Activated naive CD4-positive, alpha-beta T cell treated with anti-CD3 and anti-CD28 coated beads, Interleukin-2, amount 10 ng/mL, durations not matched to agents 7 days and 5 days (primary cell): ENCODE measurements at places on chromosomes 12 and 14.

DNA sequence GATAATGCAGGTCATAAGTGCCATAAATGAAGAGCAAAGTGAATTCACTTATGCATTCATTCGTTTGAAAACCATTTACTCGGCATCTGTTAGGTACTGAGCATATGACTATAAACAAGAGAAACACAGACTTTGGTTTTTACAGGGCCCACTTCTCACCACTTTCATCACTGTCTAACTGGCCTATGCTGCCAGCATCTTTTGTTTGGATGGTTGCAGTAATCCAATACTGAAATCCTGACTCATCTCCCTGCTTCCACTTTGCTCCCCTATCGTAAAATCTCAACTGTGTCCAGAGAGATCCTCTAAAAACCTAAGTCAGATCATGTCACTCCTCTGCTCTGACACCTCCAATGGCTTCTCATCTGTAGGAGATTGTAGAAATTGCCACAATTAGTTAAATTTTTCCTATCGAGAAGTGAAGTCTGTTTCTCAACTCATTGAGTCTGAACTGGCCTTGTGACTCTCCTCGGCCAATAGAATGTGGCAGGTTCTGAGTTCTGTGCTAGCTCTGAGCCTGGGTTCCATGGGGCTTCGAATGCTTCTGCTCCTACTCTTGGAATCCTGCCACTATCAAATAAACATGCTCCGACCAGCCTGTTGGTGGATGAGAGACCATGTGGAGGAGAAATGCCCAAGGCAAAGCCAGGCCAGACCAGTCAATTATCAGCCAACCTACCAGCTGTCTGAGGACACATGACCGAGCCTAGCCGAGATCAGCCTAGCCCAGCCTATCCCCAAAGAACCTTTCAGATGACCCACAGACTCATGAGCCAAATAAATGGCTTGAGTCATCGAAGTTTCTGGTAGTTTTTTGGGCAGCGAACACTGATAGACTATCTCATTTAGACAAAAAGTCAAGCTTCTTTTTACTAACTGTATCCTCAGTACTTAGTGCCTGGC is 2.2 kb upstream of the BATF start:
- no peak for DNase-seq

GRCh38 chr14:63204407-63205043 is at the start of gene RHOJ:
RHOJ (plus strand) TSS chr14:63204443; CDS start chr14:63204870, 427 bp downstream.
- no peak for DNase-seq

- no peak for DNase-seq
Observed at GRCh38 chr12:69932676-69933552, 107.9 kb downstream of the MYRFL start.

DNA sequence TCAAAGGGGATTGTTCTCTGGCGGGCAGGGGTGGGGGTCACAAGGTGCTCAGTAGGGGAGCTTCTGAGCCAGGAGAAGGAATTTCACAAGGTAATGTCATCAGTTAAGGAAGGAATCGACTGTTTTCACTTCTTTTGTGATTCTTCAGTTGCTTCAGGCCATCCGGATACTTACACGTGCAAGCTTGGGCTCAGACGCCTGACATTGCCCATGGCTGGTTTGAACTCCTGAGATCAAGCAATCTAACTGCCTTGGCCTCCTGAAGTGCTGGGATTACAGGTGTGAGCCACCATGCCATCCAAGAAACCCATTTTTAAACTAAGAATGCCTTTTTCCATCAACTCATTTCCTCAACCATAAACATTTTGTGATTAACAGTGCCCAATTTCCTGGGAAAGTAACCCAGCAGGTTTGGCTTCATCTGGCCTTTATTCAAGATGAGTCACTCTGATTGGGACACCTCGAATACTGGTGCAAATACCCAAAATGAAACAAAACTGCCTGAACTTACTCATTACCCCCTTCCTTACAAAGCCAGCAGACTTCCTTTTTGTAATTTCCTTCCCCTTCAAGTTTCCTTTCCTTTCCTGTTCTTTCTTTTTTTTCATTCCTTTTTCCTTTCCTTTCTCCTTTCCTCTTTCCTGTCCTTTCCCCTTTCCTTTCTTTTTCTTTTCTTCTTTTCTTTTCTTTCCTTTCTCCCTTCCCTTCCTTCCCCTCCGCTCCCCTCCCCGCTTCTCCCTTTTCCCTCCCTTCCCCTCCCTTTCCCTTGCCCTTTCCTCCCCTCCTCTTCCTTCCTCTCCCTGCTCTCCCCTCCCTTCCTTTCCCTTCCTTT is 10.2 kb upstream of the RNASE10 start:
- no peak for DNase-seq

DNA sequence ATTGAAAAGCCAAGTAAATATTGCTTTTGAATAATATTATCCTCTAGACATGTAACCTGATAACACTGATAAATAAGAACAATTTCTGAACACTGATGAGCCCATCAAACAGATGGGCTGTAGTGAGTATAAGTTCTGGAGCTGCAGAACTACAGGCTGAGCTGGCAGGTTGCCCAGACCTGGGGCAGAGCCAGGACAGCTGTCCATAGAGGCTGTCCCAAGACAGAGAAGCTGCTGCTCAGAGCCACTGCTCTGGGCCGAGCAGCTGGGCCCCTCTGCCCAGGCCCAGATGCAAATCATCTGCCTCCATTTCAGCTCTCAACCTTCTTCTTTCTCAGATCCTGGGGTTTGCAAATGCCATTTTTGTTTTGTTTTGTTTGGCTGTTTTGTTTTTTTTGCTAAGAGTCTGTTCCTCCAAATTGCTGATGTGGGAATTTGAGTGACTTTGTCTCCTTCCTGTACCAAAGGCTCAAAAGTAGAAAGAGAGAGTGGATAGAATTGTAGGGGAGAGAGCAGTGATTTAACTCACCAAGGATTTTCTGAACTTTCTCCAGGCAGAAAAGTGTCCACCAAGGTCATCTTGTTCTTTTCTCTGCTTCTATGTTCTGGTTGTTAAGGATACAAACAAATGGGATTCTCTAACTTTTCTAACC is 4.0 kb upstream of the TESPA1 start:
- no peak for DNase-seq

DNA sequence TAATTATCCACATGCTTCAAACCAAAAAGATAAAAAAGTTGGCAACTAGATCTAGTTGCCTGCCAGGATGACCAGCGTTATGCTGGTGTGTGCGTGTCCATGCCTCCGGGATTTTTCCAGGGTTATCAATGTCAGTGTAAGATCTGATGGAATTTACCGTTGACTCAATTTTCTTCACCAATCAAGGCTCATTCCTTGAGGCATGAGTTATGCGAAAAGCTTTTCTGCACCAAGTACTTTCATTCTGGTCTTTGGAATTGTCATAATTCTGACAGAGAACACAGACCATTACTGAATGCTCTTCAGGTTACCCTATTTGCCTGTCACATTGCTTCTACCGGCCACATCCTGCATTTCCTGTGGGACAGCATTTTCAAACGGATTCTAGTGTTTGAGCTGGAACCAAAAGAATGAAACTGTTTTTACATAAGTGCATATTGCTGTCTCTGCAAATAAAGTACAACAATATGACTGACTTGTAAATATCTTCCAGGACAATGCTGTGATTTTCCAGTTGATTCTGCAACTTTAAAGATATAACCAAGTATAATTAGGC is 91.8 kb downstream of the DUSP16 start:
- DNase-seq: no peak

DNA sequence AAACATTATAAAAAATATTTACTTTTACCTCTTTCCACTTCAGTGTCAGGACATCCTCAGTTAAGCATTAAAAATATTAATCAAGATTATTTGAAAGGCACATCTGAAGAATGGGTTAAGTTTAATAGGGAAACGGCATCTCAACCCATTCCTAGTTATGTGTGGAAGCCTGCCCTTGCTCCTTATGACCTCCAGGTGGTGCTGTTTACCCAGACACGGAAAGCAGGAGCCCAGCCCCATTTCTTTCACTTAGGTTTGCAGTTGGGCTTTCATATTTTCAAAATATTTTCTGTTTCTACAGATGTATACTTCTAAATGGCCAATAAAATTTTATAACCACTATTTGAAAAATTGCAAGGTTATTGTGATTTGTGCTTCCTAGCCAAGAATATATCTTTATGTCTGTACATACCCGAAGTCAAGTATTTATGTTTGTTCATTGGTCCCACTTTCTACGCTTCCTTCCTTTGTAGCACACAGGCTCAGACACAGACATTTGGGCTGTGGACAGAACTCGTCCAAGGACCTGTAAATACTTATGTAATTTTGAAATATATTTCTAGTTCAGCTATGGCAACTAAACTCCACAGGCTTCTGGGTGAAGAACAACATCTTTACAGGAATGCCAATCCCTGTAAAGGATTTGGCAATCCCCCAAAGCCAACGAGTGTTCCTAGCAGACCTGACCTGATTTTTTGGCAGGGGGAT is 247.1 kb downstream of the AKAP6 start:
- DNase-seq: peak; percentile 49

GRCh38 chr12:116624516-116624915 is 65.3 kb downstream of the MAP1LC3B2 start:
- no peak for DNase-seq

DNA sequence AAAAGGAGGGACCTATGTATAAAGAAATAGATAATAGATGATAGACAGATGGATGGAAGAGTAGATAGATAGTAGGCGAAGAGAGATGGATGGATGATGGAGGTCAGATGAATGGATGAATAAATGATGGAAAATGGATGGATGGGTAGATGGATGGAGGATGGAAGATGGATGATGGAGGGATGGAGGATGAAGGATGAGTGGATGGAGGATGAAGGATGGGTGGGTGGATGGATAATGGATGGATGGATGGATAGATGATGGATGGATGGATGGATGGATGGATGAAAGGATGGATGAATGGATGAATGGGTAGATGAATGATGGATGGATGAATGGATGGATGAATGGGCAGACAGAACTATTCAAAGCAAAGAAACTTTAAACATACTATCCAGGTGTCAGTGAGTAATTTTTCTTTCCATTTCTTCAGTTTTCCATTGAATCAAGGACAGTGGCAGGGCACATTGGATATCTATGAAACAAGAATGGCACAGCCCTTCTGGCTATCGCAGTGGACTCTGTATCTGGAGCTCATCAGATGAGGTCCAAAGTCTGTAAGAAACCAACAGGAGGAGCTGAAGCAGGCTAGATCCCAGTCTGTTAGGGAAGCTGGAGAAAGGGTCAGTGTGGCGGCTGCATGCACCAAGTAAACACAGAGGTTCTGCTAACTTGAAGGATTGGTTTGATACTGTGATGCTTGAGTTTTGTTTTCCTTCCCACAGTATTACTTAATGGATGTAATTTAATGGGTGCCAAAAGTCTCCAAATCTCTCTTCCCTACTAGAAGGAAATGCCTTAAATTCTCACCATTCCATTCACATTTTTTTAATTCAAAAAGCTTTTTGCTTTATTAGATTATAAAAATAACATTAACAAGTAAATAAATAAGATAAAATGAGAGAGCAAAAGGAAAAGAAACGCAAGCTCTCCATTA is 18.1 kb upstream of the MED13L start:
- no peak for DNase-seq

GRCh38 chr14:37550511-37550910 is 44.5 kb downstream of the FOXA1 start:
- DNase-seq: no peak

DNA sequence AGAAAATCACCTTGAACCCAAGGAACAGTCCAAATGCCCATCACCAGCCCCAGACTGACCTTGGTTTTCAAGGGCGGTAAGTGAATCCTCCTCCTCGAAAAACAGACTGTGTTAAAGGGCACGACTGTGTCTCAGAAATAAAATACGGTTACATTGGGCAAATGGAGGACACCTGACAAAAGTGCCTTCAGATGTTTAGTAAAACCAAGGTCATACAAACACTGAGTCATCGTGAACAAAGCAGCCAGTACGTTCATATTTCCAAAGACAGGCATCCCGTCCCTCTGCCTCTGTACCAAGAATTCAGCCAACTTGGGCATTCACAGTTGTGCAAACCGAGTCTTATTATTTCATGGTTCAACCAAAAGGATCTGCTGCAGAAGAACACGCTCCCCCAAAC is 25.9 kb downstream of the FOXN3 start:
- DNase-seq: no peak

DNA sequence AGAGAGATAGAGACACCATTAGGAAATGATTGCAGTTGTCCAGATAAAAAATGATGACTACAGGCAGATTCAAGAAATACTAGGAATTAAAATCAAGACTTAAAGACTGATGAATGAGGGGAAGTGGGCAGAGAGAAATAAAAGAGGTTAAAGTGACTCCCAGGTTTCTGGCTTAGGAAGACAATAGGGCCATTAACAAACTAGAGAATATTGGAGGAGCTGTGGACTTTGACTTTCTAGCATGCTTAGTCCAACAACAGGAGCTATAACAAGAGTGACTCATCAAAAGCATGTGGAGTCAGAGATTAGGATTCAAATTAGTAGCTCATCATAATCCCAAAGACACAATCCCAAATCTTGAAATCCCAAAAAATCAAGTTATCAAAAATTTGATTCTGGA is 101.5 kb downstream of the BMP4 start:
- no peak for DNase-seq

GRCh38 chr12:46722394-46723185 is 103.2 kb downstream of the SLC38A4 start:
- no peak for DNase-seq

GRCh38 chr12:70177631-70178030 is 65.6 kb upstream of the CNOT2 start:
- no peak for DNase-seq

DNA sequence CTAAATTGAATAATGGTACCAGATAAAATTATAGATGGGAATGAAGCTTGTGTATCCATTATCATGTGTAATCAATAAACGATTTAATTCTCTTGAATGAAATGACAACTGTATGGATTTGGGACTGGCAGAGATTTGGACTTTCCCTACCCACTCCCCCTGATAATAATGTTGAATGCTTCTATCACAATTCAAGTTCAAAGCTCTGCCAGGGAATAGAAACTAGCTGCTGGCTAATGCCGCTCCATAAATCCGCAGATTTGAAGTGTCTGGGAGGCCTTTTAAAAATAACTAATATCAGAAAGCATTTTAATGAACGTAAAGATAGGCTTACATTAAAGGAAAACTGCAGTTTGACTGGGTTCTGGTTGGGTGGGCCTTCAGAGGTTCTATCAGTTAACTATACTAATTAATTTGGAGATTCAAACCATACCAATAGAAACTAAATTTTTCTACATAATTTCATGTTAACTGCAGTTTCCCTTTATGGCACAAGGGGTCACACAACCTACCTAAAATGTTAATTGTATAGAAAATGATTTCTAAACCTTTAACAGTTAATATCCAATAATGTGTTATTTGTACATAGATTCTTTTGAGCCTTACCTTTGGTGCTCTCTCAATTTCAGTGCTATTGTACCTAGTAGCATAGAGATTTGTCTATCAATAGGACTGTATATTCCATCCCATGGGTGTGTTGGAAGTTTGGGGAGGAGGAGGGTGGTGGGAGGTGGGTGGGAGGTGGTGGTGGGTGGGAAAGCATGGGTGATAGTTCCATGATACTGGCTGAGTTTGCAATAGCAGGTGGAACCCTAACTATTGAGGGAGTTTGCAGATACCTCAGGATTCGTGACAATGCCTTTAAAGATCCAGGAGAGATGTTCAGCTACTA is 4.9 kb downstream of the HNRNPA1 start:
- no peak for DNase-seq
